Pons (tissue), 1 donor: ENCODE measurements at places on chromosomes 6 and 20.

DNA sequence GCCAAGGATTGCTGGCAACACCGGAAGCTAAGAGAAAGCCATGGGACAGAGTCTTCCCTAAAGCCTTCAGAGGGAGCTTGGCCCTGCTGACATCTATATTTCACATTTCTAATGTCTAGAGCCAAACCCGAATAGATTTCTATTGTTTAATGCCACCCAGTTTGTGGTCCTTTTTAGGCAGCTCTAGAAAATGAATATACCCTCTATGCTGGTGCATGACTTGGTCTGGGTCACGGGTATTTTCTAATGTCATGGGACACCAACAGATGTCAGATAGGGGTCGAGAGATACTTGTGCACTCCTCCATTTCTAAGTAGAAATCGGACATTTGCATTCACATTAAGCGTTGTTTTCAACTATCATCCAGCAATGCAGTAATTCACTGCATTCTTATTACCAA lies 37.0 kb upstream of the SOX4 start:
- no peak for DNase-seq

GRCh38 chr6:78487401-78487800 lies 379.9 kb upstream of the IRAK1BP1 start:
- no peak for DNase-seq

DNA sequence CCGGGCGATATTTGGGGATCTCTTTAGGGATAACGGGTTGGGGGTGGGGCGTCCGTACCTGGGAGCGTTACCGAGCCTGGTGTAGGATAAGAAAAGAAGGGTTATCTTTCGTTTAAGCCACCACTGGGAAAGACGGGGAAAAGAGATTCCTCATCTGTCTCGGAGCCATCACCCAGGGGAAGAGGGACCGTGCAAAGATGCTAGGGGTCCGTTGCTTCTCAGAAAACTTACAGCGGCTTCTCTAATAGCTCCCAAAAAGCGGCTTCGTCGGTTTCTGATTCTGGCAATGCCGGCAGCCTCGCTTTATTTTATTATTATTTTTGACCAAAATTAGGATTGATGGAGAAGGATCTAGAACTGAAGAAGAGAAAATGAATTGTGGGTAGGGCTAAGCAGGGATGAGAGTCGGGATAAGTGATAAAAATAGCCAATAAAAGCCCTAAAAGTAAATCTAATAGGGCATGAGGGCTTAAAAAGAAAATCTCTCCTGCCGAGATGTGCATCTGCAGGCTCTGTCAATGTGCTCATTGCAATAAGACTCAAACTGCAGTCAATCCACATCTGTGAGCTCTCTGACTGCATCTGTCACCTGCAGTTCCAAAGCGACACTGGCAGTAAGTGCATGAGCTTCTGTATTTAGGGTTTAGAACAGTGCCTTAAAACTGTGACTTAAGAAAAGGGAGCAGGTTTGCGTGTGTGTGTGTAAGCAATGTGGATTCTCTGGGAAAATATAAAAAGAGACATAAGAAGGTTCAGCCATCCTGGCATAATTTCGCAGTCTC lies 801 bp downstream of the TBPL1 start:
- no peak for DNase-seq

DNA sequence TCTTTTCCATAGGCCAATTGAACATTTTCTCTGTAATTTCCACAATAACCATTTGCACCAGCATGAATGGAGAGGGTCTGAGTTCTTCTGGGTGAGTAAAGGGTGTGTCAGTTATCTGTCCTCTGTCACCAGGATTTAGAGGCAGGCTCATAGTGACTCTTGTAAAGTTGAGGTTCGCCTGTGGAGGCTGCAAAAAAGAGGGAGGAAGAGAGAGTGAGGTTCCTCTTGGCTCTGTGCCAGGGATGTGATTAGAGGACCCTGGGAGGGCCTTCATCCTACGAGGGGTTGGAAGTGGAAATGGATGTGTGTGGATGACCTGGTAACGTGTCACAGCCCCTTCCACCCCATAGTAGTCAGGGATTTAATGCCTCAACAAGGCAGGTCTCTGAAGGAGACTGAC lies 242.0 kb downstream of the ESR1 start:
- no peak for DNase-seq

DNA sequence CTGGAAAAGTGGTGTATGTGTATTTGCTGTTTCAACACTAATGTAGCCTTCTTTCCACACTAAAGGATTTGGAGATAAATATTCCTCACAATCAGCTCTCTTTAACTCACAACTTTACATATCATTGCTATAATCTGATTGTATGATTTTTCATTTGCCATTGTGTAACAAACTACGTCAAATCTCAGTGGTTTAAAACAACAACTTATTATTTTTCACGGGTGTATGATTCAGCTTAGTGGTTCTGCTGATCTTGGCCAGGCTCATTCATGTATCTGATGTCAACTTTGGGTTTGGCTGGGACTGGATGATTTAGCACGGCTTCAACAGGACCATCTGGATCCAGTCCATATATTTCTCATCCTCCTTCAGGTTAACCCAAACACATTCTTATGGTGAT lies 55.4 kb upstream of the TMX4 start:
- DNase-seq = no peak

DNA sequence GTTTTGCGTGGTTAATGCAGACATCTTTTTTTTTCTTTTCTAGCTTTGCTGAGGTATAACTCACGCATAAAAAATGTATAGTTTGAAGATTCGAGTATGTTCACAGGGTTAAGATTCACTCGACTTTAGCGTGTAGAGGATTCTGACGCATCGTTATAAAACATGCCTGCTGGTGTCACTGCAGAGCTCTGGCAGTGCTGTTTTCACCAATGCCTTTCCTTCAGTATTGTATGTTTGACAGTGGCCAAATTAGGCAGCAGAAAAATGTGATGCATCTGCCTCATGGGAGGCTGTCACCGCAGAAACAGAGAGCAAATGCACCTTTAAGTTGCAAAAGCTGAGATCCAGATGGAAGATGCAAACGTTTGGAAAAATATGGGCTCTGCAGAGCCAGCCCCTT lies 18.0 kb upstream of the SIRPB2 start:
- DNase-seq = peak; percentile 68

GRCh38 chr6:129489215-129489765 lies 220.7 kb downstream of the ARHGAP18 start:
- no peak for DNase-seq

- no peak for DNase-seq
Observed at GRCh38 chr6:37142050-37142614, 27.8 kb upstream of the PIM1 start.

DNA sequence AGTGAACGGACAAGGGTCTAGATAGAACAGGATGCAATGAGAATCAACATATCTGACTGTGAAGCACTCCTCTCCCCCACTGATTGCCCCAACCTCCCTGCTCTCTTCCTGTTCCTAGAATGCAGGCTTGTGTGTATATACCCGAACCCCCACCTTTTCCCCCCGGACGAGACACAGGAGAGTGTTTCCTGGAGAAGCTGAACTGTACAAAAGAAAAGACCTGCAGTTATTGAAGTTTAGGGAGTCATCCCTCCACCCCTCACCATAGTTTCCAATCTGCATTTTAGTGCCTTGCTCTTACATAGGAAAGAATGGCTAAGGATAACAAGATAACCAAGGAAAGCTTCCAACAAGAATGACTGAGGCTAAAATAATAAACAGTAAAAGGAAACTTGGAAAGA lies 55.5 kb upstream of the PDE10A start:
- DNase-seq = no peak

DNA sequence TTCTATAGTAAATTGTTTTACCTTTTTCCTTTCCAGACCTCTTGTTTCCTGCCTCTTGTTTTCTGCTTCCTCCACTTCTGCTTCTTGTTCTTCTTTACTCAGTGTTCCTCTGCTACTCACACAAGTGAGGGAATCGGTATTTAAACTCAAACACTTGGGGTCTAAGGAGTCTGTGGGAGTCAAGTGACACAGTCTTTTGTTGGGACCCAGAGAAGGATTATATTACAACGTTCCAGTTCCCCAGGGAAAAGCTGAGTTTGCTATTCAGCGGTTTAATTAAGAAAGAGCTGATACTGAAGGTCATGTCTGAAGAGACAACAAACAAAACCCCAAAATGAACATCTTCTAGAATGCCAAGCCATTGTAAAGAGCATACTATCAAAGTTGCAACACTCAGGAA lies 107.8 kb upstream of the CITED2 start:
- DNase-seq = no peak

DNA sequence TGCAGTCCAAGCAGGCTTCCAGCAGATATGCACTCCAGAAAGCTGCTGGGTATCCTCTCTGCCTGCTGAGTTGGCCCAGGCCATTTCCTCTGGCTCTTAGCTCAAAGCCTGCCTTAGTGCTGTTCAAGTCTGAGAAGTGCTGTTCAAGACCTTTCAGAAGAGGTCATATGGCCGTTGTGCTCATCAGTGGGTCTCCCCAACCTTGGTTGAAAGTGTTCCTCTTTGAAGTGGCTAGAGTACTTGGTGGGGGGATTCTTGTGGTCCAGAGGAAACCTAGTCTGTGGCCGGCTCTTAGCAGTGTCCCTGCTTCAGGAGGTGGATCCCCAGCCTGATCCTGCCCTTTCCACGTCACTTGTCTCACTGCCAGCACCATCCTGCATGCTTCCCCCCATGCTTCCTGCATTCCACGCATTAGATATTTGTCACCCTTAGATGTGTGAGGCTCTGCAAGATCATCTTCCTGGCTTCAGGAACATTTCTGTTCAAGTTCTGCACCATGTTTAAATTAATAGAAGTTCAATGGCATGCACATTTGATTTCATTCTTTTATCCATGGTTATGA lies 105.0 kb downstream of the FIG4 start:
- DNase-seq = no peak

GRCh38 chr6:167846997-167847606 lies 20.4 kb downstream of the AFDN start:
- no peak for DNase-seq

DNA sequence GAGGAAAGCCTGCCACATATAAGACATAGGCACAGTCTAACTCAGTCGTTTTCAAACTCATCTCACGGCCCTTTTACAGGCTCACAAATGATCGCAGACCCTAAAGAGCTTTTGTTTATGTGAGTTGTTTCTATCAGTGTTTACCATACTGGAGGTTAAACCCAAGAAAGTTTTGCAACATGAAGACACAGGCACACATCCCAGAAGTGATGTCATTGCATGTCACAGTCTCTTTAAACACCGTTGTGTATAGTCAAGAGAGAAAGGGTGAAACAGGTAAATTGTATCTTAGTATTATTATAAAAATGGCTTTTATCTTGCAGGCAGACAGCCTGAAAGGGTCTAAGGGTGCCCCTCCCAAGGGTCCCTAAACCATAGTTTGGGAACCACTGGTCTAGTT lies 96.7 kb downstream of the BACH2 start:
- no peak for DNase-seq
